Stimulated activated CD4-positive, alpha-beta T cell treated with anti-CD3 and anti-CD28 coated beads, Interleukin-2, amount 100 ng/mL, for 48 hours (primary cell): ENCODE measurements at places on chromosomes 4 and X.

DNA sequence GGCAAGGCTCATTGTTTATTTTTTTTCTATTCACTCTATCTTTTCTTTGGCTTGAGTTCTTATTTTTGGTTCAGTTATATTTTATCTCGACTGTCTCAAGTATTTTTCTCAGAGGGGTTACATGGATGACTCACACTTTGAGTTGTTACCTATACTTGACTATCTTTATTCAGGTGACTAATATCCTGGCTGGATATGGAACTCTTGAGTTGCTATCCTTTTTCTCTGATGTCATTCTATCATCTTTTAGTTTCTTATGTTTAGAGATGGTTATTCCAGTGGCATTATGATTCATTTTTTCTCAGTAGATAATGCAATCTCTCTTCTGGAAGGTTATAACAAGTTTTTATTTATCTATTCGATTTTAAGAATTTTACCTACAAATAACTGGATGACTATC, 117.9 kb downstream of the COX18 start:
- no peak for DNase-seq

DNA sequence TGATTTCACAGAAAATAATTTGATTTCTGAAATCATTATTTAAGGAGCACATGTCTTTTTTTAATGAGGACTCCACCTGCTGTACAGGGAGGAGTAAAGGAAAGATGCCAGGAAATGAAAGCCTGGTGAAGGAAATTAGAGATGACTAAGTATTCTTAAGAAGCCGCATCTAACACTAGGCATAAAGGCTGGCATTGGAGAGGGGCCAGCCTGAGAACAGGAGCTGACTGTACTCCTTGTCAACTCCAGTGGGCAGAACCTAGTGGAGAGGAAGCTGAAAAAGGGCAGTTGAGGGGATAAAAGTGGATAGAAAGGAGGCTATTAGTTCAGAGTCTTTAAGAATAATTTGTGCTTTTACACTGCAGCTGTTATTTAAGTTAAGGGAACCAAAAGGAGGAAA, 393.0 kb downstream of the PPP1R2C start:
- DNase-seq, result no peak

DNA sequence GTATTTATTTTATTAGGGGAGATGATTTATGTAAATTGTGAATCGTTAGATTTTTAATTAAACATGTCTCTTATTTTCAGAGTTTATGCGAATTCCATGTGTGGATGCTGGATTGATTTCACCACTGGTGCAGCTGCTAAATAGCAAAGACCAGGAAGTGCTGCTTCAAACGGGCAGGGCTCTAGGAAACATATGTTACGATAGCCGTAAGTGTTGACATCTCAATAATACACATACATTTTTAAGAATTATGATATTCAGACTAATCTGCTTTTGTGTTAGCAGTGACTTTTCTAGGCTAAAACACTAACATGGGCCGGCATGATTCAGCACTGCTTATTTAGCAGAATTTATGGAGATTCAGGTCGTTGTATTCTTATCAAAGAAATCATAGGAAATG, 91.2 kb downstream of the RAP1GDS1 start:
- no peak for DNase-seq

GRCh38 chr4:67546971-67547370, 1.7 kb upstream of the CENPC start:
- no peak for DNase-seq

DNA sequence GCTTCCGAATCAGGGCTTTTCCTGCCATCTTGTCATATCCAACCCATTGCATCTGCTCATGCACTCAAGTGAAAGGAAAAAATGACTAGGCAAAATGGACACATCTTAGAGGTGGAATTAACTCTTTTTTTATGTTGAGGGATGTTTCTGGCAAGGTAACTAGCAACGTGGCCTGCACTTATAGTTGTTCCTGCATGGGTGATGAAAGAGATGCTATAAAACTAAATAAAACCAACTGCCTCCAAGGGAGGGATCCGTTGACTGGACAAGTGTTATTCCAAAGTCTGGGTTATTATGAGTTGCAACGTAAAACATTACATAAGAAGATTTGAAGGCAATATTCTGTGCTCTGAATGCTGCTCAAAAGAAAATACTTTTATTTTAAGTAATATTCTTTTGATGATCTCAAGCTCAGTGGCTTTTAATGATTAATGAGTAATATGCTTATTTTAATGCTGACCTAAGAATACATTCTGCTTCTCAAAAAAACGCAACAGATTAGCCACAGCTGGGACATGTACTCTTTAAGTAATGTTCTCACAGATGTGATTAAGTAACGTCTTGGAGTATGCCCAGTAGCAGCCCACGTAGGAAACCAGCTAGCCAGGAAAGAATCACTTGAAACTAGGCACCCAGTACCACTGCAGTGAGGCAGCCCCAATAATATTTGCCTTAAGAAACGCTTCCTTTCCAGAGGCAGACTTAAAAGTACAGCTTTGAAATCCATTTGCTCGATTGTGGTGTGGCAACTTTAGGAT, 27.4 kb downstream of the KLF3 start:
- no peak for DNase-seq

GRCh38 chrX:15059474-15059873, 186.3 kb downstream of the MOSPD2 start:
- no peak for DNase-seq

- no peak for DNase-seq
These were observed 136.8 kb downstream of the ADGRL3 start for GRCh38 chr4:61336916-61337315.

GRCh38 chr4:120777459-120777858, 145.1 kb downstream of the PRDM5 start:
- no peak for DNase-seq

- no peak for DNase-seq
These were observed 101.9 kb downstream of the TET2 start for GRCh38 chr4:105248613-105249012.

GRCh38 chr4:145326491-145326890, 146.1 kb upstream of the OTUD4 start:
- no peak for DNase-seq

DNA sequence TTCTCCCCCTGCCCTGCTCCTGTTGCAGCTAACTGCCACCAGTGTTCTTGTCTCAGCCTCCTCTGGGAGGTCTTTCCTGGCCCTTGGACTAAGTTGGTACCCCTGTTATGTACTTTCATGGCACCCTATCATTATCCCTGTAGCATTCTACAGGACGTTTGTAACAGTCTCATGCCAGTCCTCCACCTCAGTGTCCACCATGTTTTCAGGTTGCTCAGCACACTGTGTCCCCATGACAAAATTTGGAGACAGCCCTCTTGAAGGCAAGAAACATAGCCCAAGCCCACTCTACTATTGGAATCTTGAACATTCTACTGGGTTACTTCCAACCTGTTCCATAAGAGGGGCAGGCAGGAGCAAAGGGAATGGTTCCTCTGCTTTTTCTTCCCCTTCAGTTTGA, 194.4 kb upstream of the ANXA3 start:
- no peak for DNase-seq

DNA sequence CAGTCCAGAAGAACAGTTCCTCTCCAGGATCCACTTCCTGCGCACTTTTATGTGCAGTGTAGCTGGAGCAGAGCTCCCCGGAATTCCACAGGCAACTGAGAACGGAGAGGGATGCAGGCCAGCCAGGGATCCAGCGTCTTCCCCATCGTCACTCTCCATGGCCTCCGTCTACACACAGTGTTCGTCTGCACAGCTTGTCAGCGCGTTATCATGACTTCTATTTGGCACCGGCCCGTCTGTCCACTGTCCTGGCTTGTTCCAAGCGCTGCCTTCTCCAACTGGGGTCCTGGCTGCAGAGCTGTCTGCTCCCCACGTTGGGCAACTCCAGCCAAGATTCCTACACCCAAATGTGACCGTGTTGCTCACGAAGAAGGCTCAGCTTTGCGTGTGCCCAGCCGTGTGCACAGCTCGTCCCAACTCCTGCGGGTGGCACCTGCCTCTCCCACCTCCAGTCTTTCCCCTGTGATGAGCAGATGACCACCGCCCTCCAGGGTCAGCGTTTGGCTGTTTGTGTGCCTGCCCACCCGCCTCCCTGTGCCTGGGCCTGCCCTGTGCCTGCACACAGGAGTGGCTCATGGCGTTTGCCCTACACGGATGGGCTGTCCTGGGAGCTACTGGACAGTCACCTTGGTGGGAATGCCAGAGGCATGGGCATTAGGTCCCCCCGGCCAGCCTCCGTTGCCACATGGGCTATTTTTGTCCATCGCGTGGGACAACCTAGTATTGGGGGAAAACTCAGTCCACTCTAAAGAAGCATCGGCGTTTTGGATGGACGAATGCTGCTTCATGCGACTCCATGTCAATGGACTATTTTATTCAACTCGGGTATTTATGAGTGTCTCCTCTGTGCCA, 2.2 kb upstream of the CTBP1 start:
- DNase-seq, result no peak

- no peak for DNase-seq
These were observed 75.6 kb upstream of the GRXCR1 start for GRCh38 chr4:42816880-42817400.

DNA sequence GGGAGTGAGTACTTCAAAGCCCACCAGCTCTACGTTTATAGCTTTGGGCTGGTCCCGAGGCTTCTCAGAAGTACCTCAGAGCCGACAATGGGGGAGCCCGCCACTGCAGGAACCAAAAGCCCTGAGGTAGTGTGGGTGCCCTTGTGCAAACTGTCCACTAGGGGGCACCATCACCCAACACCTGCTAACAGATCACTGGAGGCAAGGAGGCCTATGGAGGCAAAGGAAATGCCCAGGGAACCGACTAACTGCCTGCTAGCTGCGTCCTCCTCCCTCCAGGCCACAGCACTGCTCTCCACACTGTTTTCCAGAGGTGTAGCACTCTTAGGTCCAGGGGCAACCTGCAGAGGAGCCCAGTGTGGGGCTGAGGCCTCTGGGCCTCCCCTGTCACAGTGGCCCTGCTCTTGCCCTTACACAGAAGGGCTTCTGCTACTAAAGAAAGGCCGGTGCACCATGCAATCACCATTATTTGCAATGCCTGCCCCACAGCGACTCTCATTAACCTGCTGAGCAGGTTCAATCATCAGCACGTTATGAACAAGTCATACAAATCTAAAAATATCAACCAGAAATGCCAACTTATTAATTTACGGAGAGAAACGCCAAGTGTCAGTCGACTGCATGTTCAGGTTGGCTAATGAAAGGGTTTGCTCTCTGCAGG, 159.1 kb downstream of the NSUN7 start:
- DNase-seq, result peak; percentile 81

- DNase-seq, result no peak
These were observed 57.7 kb upstream of the PASD1 start for GRCh38 chrX:151505796-151506195.

GRCh38 chrX:18961686-18962085, 22.2 kb downstream of the PHKA2 start:
- DNase-seq, result no peak

- no peak for DNase-seq
These were observed 6.8 kb upstream of the TMEM144 start for GRCh38 chr4:158203436-158203835.

DNA sequence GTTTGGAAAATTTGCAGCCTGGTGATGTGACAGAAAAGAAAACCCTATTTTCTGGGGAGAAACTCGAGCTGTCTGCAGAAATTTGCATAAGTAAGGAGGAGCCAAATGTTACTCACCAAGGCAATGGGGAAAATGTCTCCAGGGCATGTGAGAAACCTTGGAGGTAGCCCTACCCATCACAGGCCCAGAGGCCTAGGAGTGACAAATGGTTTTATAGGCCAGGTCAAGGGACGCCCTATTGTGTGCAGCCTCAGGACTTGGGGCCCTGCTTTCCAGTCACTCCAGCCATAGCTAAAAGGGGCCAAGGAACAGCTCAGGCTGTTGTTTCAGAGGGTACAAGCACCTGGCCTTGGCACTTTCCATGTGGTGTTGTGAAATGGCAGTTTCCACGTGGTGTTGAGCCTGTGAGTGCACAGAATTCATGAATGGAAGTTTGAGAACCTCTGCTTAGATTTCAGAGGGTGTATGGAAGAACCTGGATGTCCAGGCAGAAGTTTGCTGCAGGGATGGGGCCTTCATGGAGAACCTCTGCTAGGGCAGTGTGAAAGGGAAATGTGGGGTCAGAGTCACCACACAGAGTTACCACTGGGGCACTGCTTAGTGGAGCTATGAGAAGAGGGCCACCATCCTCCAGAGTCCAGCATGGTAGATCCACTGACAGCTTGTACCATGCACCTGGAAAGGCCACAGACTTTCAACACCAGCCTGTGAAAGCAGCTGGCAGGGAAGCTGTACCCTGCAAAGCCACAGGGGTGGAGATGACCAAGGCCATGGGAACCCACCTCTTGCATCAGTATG, 637.6 kb upstream of the EPHA5 start:
- DNase-seq, result no peak

GRCh38 chr4:38072578-38072977, 112.4 kb downstream of the PTTG2 start:
- DNase-seq, result no peak

DNA sequence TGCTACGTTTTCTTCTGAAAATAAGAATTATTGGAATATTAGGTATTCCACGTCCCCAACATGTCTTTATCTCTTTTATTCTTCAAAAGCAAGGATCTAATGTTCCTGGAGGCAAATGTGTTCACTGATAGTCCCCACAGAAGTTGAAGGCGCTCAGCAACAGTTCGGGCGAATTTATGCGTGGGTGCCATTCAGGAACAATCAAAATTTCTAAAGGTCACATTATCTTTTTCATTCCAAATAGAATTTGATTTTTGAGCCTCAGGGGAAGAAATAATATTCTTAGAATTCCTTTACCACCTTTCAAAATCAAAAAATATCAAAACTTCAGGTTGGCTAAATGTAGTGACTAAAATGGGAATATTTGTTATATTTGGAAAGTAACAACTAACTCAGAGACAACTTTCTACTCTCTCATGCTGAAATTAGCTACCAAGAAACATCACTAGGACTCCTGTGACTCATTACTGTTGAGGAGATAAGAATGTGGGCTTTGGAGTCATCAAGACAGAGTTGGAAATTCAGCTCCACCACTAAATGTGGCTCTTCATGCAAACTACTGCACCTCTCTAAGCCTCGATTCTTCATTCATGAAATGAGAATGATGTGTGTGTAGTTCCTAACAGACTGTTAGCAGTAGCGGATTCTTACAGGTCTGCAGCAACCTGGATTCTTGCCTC, 72.3 kb upstream of the KIT start:
- no peak for DNase-seq

- DNase-seq, result no peak
These were observed 544.8 kb upstream of the DIPK2B start for GRCh38 chrX:45745479-45745878.

GRCh38 chr4:182567119-182567518, 323.9 kb downstream of the TENM3 start:
- DNase-seq, result no peak

DNA sequence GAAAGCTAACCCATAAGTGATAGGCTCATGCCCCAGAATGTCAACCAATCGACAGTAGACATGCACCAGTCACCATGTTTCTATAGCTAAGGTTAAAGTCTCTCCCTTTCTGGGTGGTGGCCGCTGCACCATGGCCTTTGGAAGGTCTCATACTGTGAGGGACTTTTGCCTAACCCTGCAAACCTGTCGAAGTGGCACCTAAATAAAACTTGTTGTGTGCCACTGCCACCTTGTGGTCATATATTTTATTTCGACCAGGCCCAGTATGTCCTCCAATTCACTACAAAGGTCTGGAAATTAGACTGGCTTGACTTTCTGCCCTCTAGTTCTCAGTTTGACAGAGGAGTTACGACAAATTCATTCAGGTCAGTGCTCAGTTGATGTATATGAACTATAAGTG, 163.1 kb downstream of the SMARCA1 start:
- DNase-seq, result peak; percentile 48

GRCh38 chr4:116058129-116058528, 944.7 kb upstream of the NDST4 start:
- DNase-seq, result no peak

- DNase-seq, result no peak
These were observed 344.6 kb upstream of the SPOCK3 start for GRCh38 chr4:167578906-167579305.

- no peak for DNase-seq
These were observed 53.6 kb upstream of the PRPS1 start for GRCh38 chrX:107574711-107575110.
